ENCODE measurements at places on chromosomes 3 and 15. TPM values are rescaled to one million over a fixed set of nuclear protein-coding genes. Genes with fewer than 3 reads are reported as not detected.

KLHL40 gene
- not detected for total RNA-seq

GPR176 gene
- 326 TPM for total RNA-seq

PPM1L gene
- total RNA-seq, result 6.0 TPM

PLSCR4 gene
- total RNA-seq, result 67.3 TPM

SLC12A8 gene
- 9.7 TPM for total RNA-seq

NEK10 gene
- total RNA-seq, result 10.9 TPM

TUSC7 gene
- total RNA-seq, result not detected

OR5H1 gene
- not detected for total RNA-seq

PLD1 gene
- total RNA-seq, result 40.7 TPM

FAM81A gene
- 0.12 TPM for total RNA-seq

SLC15A2 gene
- 0.32 TPM for total RNA-seq

GPR160 gene
- 0.36 TPM for total RNA-seq

HIGD1A gene
- 83.2 TPM for total RNA-seq

CTXND1 gene
- total RNA-seq, result not detected

ONECUT1 gene
- total RNA-seq, result not detected

FSD2 gene
- not detected for total RNA-seq

FBXW12 gene
- 0.12 TPM for total RNA-seq

CPA3 gene
- 3.0 TPM for total RNA-seq

DNAJA4 gene
- total RNA-seq, result 3.9 TPM

ACTC1 gene
- 1.6 TPM for total RNA-seq

FETUB gene
- not detected for total RNA-seq

GPR171 gene
- total RNA-seq, result not detected

IL5RA gene
- not detected for total RNA-seq

DUOXA1 gene
- total RNA-seq, result 0.49 TPM

FGF12 gene
- 2.3 TPM for total RNA-seq

ECE2 gene
- total RNA-seq, result not detected

SLC28A2 gene
- total RNA-seq, result not detected

EXD1 gene
- not detected for total RNA-seq

ZBTB47 gene
- 63.5 TPM for total RNA-seq

ACKR2 gene
- not detected for total RNA-seq

SNX22 gene
- 0.24 TPM for total RNA-seq

TBC1D21 gene
- not detected for total RNA-seq

SLC6A11 gene
- total RNA-seq, result not detected

SAMD7 gene
- not detected for total RNA-seq

GOLGA8J gene
- total RNA-seq, result not detected

TPRG1 gene
- total RNA-seq, result 0.97 TPM

DUOX1 gene
- 1.5 TPM for total RNA-seq

TTLL13 gene
- total RNA-seq, result 0.16 TPM

TNFAIP8L3 gene
- 2.7 TPM for total RNA-seq

EOMES gene
- total RNA-seq, result not detected

SAXO2 gene
- total RNA-seq, result 1.6 TPM

CGNL1 gene
- 0.65 TPM for total RNA-seq

HDDC3 gene
- total RNA-seq, result 11.0 TPM

TJP1 gene
- total RNA-seq, result 67.3 TPM

CPLX3 gene
- not detected for total RNA-seq

GPR149 gene
- not detected for total RNA-seq

DIPK2A gene
- 91.8 TPM for total RNA-seq

SRPRB gene
- 69.1 TPM for total RNA-seq

ZIC4 gene
- total RNA-seq, result 4.5 TPM

TGM4 gene
- not detected for total RNA-seq

CYP8B1 gene
- not detected for total RNA-seq

RLBP1 gene
- total RNA-seq, result not detected

PRICKLE2 gene
- 62.7 TPM for total RNA-seq

PTPRG gene
- total RNA-seq, result 167 TPM

WDR93 gene
- not detected for total RNA-seq

C3orf49 gene
- total RNA-seq, result not detected

KCNAB1 gene
- not detected for total RNA-seq
